Kidney epithelial cell (primary cell): ENCODE measurements at places on chromosomes 2 and 18.

DNA sequence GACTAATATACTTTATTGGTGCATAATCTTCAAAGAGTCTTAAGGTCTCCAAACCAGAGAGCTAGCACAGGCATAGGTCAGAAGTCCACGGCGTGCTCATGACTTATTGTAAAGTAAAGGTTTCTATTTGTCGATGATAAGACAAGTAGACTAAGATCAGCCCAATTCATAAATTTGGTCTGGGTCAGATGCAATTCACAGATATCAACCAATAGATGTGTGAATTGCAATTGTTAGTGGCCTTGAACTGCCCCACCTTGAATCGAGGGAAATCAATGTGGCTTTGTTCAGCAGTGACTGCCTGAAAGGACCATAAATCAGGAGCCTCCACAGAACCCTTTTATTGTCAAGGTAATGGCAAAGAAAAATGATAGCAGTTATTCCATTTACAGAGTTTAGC is 39.1 kb upstream of the CPS1 start:
- DNase-seq: no peak

DNA sequence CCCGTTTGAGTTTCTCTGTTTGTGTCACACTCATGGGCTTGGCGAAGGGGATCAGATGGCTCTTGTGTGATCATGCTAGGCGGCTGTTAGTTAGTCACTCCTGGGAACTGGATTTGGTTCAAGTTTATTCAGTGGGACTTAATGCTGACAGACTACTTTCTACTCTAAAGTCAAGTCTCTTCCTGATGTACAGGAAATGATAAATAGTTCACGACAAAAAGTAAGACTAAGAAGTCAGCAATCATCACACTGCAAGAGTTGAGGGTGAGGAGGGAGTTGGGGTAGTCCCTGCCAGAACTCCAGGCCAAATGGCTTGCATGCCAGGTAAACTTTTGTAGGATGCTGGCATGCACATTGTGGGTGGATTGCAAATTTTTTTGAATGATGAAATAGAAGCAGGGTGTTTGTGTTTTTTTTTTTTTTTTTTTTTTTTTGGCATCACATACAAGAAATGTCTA is 25.1 kb upstream of the CCL20 start:
- no peak for DNase-seq

- peak; percentile 21 for DNase-seq
These were observed at the start of gene ACKR3 for GRCh38 chr2:236569573-236569973. ACKR3 (plus strand) TSS chr2:236569825; CDS start chr2:236580466, 10,641 bp downstream.

GRCh38 chr2:36379710-36380448 is 24.3 kb downstream of the CRIM1 start:
- DNase-seq: no peak

- no peak for DNase-seq
These were observed 25.9 kb downstream of the COL5A2 start for GRCh38 chr2:189153619-189154018.

DNA sequence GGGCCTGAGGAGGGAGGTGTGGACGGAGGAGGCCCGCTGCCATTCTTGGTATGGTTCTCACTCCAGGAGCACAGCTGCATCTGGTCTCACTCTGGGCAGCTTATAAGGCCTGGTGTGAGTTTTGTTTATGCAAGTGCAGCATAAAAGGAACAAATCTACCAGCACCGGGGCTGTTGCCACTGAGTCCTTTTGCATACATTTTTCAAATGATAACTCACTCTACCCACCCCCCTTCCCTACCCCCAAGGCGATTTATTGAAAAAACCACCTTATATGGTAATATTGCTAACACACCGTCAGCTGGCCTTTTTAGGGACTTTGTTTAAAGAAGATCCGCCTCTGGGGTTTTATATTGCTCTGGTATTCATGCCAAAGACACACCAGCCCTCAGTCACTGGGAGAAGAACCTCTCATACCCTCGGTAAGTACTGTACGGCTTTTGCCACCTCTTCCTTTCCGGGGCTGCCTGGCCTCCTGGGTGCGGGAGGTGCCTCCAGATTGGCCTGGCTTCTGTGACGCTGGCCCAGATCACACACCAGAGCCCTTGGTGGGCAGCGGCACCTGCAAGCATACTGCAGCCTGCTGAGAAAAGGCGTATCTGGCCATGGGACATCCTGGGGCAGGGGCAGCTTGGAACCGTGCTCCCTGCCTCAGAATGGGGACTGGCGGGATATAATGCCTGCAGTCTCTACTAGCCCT is at the start of gene ACTG2:
TSS of gene ACTG2 (plus strand) at position 378 of the 699 bp plus-strand sequence. CDS start 8,304 bp downstream, outside the sequence.
- no peak for DNase-seq

- DNase-seq: no peak
These were observed 280.4 kb downstream of the HRH4 start for GRCh38 chr18:24740829-24741228.

DNA sequence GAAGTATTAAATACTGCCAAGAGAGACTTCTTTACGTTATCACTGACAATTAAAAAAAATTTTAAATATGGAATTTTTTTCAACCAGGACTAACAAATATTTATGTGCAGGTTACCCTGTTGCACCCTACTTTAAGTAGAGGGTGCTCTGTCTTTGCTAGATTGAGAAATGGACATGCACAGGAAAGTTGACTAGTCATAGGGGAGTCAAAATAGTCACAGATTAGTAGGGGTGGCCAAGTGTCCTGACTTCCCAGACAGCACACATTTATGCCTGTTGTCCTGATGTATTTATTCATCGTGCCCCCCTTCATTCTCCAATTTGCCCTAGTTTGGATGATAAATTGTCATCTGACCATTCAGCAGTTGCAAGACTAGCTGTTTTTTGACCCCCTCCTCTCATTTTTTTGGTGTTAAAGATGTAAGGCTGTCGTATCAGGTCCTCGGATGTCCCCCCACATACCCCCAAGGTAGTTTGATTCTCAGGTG is 20.3 kb downstream of the CAB39 start:
- DNase-seq: no peak

DNA sequence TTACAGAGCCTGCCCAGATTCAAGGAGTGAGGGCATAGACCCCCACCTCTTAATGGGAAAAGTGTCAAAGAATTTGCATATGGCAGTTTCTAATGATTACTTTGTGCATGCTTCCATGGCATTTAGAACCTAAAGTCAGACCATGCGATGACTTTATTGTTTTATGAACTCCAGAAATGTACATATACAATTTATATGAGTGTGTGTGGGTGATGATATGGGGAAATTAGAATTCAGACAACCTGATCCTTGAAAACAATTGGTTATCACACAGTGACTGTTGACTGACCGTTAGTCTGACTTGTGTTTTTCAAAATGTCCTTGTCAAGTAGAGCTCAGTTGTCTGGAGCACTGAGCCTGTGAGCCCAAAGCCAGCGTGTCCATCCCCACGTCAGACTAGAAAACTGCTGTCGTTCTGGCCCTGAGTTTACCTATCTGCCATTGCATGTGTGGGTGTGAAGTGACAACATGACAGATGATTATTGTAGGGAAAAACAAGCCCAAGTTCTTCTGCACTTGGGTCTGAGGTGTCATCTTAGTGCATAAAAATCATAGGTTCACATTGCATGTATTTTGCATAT is 128.4 kb downstream of the MYO3B start:
- DNase-seq: no peak

- no peak for DNase-seq
These were observed 415.0 kb downstream of the CPS1 start for GRCh38 chr2:210971431-210971830.

DNA sequence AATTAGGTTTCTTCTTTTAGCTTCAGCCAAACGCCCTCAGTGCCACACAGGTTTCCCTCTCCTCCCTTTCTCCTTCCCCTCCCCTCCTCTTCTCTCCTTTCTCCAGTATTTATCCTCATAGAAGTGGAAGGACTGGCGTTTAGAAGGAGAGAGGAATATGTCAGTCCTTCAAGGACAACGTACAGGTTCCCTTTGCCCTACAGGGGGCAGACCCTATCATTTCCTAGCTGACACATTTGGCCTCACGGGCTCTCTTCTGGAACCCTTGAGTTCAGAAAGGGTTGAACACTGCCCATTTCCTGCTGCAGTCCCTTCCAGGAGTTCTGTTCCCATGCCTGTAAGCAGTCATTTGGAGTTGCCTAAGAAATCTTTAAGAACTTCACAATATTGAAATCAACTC is 46.1 kb downstream of the CDCA7 start:
- DNase-seq: no peak

DNA sequence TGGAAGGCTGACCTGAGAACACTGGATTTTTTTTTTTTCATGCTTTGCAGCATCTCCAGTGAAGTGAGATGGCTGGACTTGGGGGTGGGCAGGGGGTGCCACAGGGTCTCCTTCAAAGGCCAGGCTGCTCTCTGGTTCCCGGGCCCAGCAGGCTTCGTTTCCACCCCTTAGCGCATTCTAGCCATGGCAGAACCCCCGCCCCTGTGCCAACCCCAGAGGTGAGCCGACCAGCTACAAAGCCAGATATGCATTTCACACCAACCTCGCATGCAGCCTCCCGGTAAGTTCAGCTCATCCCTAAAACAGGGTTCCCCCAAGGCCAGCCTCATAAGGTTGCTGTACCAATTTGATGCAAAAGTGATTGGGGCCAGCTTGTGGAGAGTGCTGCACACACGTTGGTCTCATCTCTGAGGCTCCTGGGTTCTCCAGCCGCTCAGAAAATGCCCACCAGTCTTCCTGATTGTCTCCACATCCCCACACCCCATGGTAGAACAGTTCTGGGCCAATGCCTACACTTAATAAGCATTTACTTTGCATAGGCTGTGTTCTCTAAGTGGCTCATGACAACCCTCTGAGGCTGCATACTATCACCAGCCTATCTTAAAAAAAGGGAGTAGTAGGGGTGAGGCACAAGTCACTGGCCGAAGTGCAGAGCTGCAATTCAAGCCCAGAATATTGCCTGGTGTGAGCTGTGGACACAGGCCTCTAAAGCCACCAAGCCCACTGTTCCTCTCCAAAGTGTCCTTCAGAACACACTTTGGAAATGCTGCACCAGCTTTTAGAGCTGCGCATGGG is 23.3 kb downstream of the SMAD7 start:
- no peak for DNase-seq

GRCh38 chr2:33268246-33268831 is 208.1 kb upstream of the RASGRP3 start:
- DNase-seq: no peak

DNA sequence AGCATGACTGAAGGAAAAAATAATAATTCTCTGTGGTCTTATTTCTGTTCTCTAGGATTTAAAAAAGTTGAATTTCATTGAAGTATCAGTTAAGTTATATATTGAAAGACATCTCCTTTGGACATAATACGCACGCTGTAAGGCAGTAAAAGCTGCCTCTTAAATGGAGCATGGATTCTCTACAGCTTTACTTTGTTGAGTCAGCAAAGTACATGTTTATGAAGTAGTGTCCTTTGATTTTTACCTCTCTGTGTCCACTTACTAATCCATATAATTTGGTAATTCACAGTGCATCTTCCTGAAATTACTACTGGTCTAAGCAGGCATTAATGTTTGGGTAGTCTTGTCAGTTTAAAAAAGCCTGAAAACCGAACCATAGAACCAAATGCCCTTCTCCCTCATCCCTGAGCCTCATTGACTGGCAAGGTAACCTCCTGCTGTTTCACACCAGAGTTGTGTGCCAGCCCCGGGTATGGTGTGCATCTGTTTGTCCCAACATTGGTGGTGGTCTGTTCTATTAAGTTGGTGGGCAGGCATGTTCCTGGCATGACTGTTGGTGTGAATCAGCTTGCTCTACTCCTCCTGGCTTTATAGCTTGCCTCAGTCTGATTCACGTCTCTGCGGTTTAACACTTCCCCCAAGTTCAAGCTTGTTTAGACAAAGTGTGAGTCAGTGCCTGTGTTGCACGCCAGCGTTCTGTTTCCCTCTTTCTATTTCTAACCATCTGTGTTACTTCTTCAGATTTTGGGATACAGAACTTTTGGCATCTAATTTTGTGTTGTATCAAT is 71.0 kb upstream of the ITM2C start:
- peak; percentile 99 for DNase-seq

DNA sequence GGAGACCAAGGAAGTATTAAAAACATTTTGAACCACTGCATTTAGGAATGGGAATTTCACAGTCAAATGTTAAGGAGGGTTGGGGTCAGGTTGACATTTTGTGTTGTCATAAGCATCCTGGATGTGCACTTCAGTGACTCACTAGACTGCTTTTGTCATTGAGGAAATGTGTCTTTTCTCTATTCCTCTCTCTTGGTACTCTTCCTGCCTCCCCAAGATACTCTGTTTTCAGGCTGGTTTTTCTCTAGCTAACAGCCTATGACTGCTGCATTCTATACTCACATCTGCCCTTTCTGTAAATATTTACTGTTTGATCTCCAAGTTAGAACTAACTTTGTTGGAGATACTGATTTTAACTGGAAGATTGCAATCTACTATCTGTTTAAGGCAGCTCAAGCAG is 23.4 kb downstream of the XRCC5 start:
- no peak for DNase-seq

DNA sequence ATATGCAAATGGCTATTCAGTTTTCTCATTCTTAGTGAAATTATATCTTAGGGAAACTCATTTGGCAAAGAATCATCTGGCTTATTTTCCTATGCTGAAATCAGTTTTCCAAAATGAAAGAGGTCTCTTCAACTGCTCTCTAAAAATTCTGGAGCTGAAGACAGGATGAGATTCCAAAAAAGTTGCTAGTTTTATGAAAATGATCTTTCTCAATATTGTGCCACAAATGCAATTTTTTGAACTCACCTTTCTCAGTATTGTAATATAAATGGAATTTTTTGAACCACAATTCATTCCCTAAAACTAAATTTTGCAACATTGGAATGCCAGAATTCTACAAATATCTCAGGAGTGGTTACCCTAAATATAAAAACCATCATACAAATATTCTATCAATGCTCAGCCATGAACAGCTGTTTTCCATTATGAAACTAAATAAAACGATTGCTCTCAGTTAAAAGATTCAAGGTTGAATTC is 147.7 kb upstream of the PKDCC start:
- DNase-seq: no peak

DNA sequence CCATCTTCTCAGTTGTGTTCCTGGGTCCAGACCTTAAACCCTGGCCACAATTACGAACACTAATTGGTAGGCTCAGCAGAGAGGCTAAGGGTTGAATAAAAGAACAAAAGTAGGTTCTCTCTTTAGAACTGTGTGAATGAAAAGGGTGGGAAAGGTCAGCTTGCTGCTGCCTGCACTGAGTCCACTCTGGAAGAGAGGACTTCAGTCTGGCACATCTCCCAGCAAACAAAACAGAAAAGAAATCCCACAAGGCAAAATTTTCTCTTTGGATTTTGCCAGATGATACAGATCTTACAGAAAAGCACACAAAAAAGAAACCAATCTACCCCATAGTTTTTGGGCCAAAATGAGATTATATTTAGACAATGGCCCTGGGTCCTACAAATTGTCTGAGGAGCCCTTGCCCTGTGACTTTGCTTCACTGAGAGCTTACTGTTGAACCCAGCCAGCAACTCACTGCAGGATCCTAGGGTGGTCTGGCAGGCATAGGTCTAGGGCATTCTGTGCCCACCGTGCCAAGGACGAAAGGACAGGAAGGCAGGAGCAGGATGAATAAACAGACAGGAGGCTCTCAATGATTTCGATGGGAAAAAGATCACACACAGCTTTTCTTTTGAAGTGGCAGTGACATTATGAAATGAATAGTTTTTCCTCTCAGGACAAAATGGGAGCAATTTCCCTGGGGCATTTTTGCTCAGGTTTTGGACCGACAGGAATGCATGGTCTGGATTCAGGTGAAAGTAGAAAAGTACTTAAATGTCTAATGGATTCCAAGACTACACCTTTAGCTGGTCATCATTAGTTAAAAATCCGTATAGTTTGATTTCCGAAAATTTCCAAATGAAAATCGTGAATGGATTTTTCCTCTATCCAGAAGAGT is 68.4 kb upstream of the STAM2 start:
- no peak for DNase-seq
